Sigmoid colon (tissue), 7 donors: ENCODE measurements at places on chromosomes 2 and 18.

GRCh38 chr18:39786477-39786876, 2168.6 kb upstream of the PIK3C3 start:
- no peak for DNase-seq

DNA sequence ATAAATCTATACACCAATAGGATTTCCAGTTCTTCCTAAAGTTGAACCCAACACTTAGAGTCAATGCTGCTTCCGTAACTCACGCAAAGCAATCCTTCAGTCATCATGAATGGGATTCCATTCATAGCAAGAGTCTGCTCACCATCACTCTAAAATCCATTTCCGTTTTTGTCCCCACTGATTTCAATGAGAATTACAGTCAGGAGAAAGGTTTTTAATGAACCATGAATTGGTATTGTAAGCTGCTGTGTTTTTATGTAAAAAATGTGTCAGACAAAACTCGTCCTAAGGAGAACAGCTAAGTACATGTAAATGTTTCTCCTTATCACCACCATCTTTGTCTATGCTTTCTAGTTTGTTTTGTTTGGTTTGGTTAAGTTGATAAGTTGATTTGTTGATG, 391.5 kb downstream of the IRS1 start:
- no peak for DNase-seq

DNA sequence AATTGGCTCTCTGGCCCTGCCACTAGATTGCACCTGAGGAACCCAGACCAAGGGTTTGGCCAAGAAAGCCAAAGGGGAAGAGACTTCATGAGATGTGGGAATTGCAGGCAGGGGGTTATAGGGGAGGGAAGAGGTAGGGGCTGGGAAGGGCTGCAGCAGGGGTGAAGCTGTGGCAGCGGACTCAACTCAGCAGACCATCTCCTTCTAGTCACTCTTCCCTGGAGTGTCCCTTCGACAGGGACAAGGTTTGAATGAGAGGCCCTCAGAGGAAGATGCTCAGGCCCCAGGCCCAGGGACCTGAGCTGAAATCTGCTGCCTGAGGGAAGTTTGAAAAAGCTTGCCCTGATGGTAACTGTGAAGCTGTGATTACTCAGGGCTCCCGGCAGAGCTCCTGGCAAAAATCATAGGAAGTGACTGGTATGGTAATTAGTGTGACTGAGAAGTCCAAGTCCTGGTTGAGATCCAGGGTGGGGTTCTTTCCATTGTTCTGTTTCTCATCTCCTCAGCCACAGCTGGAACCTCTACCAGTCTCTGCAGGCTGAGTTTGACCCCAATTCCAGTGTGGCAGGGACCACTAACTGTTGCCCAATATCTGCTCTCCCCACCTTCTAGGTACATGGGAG, 300.9 kb downstream of the CYP26B1 start:
- DNase-seq, result no peak

GRCh38 chr18:49893036-49893435, 79.7 kb upstream of the ACAA2 start:
- no peak for DNase-seq
